Stimulated activated CD4-positive, alpha-beta T cell treated with anti-CD3 and anti-CD28 coated beads, TNF-alpha, amount 100 ng/mL, for 1 hour (primary cell): ENCODE measurements at places on chromosomes 6 and 20.

GRCh38 chr6:47670851-47671250 is 27.5 kb upstream of the ADGRF4 start:
- DNase-seq, result no peak

- no peak for DNase-seq
These were observed 42.0 kb upstream of the MCHR2 start for GRCh38 chr6:100035873-100036653.

GRCh38 chr6:49003348-49003747 is 459.7 kb downstream of the MMUT start:
- no peak for DNase-seq

GRCh38 chr20:35968930-35969329 is 540 bp downstream of the CNBD2 start:
- DNase-seq, result no peak

GRCh38 chr6:125858427-125859320 is 67.9 kb downstream of the NCOA7 start:
- DNase-seq, result no peak

- DNase-seq, result no peak
These were observed 118.2 kb upstream of the DST start for GRCh38 chr6:56760842-56761241.

- no peak for DNase-seq
These were observed 23.3 kb downstream of the NAPB start for GRCh38 chr20:23397961-23398360.

DNA sequence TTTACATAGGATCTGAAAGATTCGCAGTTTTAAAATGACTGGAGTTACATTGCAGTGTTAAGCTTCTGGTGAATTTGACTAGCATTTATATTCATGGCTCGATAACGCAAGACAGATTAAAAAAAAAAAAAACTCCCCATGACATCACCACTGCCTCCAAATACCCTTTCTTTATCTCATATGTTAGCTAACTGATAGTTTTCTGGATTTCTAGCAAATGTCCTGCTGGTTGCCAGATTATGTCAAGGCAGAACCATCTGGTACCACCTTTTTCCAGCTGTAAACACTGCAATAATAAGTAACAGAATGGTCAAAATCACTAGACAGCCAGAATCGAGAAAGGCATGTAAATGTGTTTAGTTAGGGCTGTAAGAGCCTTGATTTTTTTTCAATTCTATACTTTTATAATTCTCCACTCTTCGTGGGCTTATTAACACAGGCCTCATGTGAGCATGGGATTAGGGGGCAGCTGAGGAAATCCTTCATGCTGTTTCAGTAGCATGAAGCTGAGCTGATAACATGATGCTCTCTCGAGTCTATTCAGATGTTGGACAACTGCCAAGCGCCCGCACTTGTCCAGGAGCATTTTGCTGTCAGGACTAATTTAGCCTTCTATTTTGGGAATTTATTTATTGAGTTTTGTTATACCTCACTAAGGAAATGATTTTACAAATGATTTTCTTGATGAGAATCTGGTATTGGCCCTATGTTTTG is 166.0 kb upstream of the SCGN start:
- no peak for DNase-seq

DNA sequence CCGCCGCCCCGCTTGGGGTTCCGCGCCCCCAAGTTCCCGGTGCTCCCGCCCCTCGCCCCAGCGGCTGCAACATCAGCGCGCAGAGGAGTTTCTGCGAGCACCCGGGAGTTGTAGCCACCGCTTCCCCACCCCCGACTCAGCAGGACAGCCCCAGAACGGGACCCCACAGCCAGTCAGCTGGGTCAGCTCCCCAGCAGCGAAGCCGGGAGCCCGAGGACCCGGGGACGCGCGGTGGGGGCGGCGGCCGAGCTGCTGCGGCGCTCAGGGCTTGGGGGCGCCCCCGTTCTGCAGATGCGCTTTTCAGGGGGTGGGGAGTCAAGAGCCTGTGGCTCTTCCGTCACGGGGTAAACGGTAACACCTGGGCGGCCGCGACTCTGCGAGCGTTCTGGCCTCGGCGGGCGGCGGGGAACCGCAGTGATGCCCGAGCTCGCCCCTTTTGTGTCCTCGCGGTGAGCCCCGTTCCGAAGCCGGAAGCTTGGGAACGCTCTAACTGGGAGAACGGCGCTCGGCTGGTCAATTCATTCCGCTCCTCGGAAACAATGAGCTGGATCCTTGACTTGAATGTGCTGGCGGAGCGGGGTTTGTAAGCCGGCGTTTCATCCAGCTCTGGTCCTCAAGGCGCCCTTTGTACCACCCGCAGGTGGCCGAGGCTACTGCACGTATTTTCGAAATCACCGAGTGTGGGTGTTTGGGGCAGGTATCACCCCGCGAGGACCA is 774 bp downstream of the PLEKHG1 start:
- no peak for DNase-seq

GRCh38 chr6:73000460-73000859 is 224.8 kb downstream of the KHDC1L start:
- no peak for DNase-seq

DNA sequence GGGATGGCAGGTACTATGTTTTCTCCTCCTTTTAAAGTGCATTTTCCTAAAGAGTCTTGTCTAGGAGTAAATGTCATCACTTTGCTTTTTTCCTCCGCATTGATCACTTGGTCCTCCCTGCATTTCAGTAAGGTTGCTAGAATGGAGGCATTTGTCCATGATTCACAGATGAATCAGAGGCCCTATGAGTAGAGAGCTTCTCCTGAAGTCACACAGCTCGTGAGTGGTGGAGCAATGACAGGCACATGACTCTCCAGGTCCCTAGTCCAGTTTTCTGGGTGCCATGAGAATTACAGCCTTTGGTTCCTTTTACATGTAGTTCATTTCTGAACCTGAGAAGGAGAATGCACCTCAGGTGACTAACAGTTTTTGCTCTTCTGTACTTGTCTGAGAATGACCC is 50.5 kb downstream of the HLA-A start:
- no peak for DNase-seq

- DNase-seq, result no peak
These were observed 30.5 kb upstream of the IPCEF1 start for GRCh38 chr6:154386848-154387717.

- DNase-seq, result no peak
These were observed 33.7 kb upstream of the PLEKHG1 start for GRCh38 chr6:150565945-150566344.

DNA sequence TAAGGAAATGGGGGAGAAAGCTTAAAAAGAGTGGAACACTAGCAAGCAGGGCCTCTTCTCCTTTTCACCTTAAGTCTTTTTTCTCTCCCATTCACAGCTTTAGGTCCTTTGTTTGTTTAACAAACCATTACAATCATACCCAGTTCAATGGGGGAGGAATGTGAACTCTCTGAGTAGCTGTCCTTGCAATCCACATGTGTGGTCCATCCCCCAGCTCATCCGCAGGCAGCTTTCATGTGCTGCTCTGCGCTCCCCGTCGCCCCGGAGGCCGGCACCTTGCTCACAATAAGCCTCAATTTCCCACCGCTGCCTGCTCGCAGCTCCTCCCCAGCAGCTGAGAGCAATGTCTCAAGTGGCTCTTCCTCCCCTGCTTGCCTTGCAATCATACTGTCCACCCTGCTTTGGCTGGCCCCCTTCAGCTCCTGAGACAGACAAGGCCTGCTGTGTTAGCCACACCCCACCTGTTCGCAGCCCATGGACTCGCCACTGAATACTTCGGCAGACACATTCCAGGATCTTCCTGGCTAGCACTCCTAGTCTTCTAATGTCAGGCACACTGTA is 49.1 kb downstream of the PLAGL1 start:
- DNase-seq, result no peak

DNA sequence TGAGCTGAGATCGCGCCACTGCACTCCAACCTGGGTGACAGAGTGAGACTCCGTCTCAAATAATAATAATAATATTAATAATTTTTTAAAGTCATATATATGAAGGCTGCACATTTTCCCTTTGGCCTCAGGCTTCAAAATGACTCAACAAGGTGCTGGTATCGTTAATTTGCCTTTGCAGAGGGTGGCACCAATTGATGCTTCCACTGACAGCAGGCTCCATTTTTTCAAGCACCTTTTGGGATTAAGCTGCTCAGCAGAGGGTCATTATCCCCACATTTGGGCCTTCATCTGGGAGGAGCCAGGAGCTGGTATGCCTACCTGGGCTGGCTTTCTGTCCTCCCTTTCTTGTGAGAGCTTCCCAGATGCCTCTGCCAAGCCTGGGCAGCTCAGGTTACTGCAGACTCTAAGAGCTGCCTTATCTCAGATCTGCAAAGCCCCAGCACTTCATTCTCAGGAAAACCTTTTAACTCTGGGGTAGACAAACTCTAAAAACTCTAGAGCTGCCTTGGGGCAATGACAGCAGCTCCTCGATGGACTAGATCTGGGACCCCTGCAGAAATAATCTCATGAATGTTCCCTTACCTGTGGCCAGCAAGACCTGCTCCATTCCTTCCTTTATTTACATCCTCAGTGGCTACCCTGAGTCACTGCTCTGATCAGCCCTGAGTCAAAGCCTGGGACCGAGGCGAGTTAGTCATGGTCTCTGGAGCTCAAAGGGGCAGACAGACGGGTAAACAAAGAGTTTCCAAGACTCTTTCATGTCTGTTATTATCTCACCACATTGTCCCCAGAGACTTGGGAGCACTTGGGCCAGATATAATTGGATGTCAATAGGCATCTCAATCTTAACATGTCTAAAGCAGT is 80.0 kb upstream of the EYA2 start:
- no peak for DNase-seq
